Dermis microvascular lymphatic vessel endothelial cell (primary cell): ENCODE measurements at places on chromosomes 16 and 17. TPM values are rescaled to one million over a fixed set of nuclear protein-coding genes. Genes with fewer than 3 reads are reported as not detected.
A peak's percentile ranks its signal among the peaks of the same experiment; 100 is the strongest.

DNA sequence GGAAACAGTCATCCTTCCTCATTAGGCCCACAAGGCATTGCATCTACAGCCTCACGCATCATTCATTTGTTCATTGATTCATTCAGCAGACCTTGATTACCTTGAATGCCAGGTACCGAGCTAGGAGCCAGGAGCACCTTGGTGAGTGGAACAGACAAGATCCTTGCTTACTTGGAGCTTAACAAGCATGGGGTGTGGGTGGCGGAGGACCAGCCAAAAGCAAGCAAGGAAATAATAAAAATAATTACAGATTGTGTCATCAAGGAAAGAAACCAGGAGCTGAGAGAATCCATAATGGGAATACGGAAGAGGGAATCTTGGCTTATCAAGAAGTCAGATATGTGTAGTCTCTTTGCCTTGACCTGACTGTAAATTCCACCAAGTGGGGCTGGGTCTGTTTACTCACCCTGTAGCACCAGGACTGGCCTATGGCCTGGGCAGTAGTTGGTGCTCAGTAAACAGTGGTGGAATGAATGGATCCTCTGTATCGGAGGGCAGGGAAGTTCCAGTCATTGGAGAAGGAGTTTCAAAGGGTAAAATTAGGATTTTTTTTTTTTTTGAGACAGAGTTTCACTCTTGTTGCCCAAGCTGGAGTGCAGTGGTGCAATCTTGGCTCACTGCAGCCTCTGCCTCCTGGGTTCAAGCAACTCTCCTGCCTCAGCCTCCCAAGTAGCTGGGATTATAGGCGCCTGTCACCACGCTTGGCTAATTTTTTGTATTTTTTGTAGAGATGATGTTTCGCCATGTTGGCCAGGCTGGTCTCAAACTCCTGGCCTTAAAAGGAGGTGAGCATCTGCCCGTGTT, 157.7 kb downstream of the MSI2 start:
- DNase-seq: no peak

DNA sequence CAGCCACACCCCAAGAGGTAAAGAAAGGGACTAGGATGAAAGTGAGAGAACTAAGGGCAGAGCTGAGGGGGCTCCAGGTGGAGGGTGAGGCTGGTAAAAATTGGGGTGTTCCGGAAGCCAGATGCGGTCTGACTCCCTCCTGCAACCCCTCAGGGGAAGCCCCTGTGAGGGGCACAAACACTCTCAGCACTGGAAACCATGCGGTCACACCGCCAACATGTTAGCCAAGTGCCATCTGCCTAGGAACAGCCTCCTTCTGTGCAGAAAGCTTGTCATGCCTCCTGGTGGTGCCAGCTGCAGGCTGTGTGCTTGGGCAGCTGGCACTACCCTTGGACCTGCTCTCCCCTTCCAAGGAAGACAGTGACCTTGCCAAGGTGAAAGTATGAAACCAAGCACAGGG, 83.5 kb upstream of the RPL38 start:
- no peak for DNase-seq

- peak; percentile 92 for DNase-seq
Observed at GRCh38 chr16:15502041-15502725, 67.8 kb downstream of the BMERB1 start.

DNA sequence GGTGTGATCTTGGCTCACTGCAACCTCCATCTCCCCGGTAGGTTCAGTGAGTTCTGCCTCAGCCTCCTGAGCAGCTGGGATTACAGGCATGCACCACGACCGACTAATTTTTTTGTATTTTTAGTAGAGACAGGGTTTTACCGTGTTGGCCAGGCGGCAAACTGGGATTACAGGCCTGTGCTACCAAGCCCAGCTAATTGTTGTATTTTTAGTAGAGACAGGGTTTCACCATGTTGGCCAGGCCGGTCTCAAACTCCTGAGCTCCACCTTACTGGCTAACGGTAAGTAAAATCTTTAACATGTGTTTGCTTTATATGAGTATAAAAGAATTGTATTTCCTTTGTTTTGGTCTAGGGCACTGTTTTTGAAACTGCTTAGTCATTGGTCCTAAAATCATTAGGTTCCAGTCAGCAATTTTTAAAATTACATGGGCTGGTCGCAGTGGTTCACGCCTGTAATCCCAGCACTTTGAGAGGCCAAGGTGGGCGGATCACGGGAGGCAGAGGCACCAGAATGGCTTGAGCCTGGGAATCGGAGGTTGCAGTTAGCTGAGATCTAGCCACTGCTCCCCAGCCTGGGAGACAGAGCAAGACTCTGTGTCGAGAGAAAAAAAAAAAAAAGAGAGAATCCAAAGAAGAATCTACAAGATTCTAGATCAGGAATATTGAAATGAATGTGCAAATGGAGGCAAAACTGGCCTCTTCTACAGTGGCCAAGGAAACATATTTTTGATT, 3.6 kb downstream of the FLYWCH1 start:
- DNase-seq: no peak

GRCh38 chr17:66715076-66715675, 119.7 kb upstream of the CACNG5 start:
- DNase-seq: no peak

DNA sequence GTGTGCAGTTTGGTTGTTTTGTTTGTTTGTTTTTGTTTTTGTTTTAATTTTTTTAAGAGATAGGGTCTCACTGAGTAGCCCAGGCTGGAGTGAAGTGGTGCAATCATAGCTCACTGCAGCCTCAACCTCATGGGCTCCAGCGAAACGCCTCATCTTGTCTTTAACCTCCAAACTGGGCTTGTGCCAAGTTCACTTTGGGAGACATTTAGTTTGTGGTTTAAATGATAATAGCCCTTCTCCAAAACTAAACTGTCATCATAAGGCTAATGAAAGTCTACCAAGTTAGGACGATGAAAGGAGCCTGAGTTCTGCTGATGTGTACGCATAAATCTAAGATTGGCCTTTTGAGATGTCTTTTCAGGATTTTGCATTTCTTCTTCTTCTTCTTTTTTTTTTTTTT, 6.5 kb upstream of the CARD14 start:
- no peak for DNase-seq

GRCh38 chr17:74433421-74434121, 1.7 kb downstream of the GPRC5C start:
- DNase-seq: no peak

GRCh38 chr16:521381-522210, 5.9 kb upstream of the CAPN15 start:
- DNase-seq: no peak

DNA sequence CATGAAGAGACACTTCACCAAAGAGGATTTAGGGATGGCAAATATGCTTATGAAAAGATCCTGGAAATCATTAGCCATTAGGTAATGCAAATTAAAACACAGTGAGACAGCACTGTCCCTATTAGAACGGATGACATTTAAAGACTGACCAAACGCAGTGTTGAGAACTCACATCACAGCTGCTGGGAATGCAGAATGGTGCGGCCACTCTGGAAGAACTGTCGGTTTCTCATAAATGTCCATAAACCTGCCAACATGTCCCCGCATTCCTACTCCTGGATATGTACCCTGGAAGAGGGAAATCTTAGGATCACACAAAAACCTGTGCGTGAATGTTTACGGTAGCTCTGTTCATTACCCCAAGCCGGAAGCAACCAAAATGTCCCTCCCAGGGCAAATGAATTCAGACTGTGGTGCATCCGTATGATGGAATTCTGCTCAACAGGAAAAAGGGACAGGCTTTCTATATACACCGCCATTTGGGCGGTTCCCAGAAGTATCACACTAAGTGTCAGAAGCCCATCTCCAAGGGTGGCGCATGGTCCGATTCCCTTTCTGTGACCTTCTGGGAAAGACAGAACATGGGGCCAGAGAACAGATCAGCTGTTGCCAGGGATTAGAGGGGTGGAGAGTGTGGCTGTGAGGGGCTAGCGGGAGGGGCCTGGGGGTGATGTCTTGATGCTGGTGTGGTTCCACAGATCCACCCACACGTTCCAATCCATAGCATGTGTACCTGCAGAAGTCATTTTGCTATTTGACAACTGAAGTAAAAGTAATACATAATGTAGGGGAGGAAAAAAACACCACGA, 197.2 kb upstream of the CHMP6 start:
- DNase-seq: no peak

GRCh38 chr17:30134551-30134950, 17.9 kb downstream of the NSRP1 start:
- DNase-seq: peak; percentile 6

DNA sequence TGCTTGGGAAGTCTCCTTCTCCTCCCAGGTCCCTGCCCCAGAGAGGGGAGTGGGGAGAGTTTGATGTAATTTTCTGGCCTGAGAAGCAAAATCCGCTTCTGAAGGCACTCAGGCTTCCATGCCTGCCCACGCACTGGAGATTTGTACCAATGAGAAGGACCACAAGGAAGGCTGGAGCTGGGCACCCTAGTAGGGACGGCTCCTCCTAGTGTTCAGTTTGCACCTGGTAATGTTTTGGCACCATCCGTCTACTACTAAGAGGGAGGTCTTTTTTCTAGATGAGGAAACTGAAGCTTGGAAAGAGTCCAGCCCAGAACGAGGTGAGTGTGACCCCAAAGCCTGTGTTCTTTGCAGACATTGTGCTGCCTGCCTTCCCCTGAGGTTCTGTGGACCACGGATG, 83.6 kb upstream of the NLRP1 start:
- DNase-seq: no peak

GRCh38 chr17:74402048-74402447, 29.8 kb upstream of the GPRC5C start:
- no peak for DNase-seq

DNA sequence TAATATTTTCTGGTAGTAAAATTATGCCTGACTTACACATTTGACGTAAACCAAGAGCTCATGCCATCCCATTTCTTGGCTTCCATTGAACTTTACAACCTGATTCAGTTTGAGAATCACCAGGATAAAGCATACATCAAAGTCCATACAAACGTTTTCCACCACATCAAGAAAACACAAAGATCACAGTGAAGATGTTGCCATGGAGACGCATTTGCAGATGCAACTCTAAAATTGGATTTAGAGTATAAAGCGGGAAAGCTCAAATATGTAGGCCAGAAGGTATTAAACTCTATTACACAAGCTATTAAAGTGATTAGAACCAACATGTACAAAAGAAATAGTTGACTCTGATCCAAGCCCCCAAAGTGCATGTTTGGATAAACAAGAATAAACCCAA, 10.4 kb downstream of the C16orf46 start:
- DNase-seq: no peak

- no peak for DNase-seq
Observed at GRCh38 chr16:26787924-26788323, 278.8 kb upstream of the C16orf82 start.

DNA sequence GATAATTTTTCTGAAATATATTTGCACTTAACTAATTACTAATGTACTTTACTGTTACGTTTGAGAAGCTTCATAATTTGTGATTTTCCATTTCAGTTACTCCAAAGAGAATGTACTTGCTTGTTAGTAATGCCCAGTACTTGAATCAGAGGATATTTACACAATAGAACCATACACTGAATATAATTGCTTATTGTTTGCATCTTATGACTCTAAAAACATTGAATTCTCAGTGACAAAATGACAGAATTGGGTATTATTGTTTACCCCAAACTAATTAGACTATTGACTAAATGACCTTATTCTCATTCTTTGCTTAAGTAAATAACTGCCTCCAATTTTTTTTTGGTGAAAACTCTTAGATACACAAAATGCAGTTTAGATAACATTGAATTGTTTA, 8.9 kb downstream of the CCP110 start:
- DNase-seq: no peak

- no peak for DNase-seq
Observed at GRCh38 chr17:49216953-49217650, 6.6 kb downstream of the ABI3 start.

DNA sequence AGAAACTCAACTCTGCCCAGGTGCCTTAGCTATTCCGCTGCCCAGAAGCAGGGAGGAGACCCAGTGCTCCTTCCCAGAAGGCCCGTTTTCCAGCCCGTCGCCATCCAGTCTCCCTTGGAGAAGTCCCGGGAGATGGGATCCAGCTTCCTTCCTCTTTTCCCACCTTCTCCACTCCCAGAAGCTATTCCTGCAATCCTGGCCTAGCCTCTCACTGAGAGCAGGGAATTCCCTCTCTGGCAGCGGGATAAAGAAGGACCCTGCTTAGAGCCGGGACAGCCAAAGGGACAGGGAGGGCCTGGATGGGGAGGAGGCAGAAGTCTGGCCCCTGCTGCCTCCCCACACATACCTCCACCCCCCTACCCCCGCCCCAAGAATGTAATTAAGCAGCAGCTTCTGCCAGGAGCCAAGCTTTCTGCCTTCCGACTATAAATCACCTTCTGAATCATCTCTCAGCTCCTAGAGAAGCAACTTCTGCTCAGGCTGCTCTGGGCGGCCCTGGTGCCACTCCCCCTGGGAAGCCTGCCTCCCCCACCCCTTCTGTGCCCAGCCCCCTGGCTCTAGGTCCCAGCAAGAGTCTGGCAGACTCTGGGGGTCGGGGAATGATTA, 6.4 kb downstream of the WNT3 start:
- no peak for DNase-seq

DNA sequence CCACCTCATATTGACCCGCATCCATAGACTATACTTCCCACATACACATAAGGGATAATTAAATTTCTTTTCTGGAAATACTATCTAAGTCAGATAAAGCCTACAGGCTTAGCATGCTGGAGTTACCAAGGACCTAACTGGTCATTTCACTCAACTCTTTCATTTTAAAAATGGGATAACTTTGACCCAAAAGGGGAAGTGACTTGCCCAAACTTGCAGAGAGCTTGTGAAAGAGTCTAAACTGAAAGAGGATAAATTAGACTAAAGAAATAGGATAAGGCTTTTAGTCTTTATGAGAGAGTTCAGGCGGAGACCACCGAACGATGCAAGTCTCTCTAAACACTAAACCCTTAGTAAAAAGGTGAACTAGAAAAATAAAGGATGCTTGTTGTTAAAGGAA, 3.9 kb upstream of the KRT33A start:
- DNase-seq: no peak

GRCh38 chr17:371583-371982, 19.0 kb upstream of the RPH3AL start:
- DNase-seq: no peak

CSF3 gene
- 0.13 and 0.90 TPM in 2 replicates for total RNA-seq

PLA2G10 gene
- total RNA-seq: not detected in 2 replicates

SPATA32 gene
- not detected in 2 replicates for total RNA-seq

TAC4 gene
- total RNA-seq: not detected in 2 replicates

EFNB3 gene
- total RNA-seq: 0.13 and 1.1 TPM in 2 replicates

CCL13 gene
- total RNA-seq: not detected in 2 replicates

CSH1 gene
- total RNA-seq: not detected in 2 replicates

KCNH6 gene
- under 0.01 TPM in 1 of 2 replicates, not detected in the other for total RNA-seq

PLCG2 gene
- 10.4 and 25.9 TPM in 2 replicates for total RNA-seq

TNFRSF17 gene
- not detected in 2 replicates for total RNA-seq
